RKO (cell line): ENCODE measurements at places on chromosomes 11 and 22.

- no peak for DNase-seq
Measured at GRCh38 chr11:33177676-33178336, 16.5 kb upstream of the CSTF3 start.

- no peak for DNase-seq
Measured at GRCh38 chr11:33040862-33041453, 1.6 kb downstream of the TCP11L1 start.

DNA sequence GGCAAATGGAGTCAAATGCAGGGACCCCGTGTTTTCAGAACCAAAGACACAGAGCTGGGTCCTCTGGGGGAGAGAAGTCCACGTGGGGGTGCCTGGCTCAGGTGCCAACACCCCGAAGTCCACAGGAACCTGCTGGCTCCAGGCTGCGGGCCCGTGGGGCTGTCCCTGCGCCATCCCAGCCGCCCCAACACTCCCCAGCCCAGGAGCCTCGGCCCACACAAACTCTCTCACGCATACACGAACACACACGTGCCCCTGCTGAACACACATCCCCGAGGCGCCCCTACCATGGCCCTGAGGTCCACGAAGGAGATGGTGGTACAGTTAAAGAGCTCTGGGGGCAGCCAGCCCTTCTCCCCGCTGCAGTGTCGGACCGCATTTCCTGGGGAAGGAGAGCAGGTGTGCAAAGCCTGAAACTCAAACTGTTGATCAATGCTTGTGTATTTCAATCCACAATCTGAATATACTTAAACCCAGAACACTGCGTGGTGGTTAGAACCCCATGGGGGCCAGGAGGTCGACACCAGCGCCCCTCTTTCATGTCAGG, 54.7 kb downstream of the TRMU start:
- no peak for DNase-seq

- DNase-seq = no peak
Measured at GRCh38 chr11:41286751-41287150, 172.7 kb downstream of the LRRC4C start.
